ENCODE measurements at places on chromosomes 12 and 14. TPM values are rescaled to one million over a fixed set of nuclear protein-coding genes. Genes with fewer than 3 reads are reported as not detected.

STYK1 gene
- total RNA-seq = not detected

RHEBL1 gene
- not detected for total RNA-seq

RPS6KA5 gene
- total RNA-seq = 3.2 TPM

IAPP gene
- not detected for total RNA-seq

TAS2R31 gene
- total RNA-seq = 5.1 TPM

KIF26A gene
- 0.15 TPM for total RNA-seq

ACSS3 gene
- total RNA-seq = 19.8 TPM

DIO2 gene
- 16.1 TPM for total RNA-seq

Data from smooth muscle cell of trachea (primary cell).